ENCODE measurements at places on chromosomes 5 and 9.

DNA sequence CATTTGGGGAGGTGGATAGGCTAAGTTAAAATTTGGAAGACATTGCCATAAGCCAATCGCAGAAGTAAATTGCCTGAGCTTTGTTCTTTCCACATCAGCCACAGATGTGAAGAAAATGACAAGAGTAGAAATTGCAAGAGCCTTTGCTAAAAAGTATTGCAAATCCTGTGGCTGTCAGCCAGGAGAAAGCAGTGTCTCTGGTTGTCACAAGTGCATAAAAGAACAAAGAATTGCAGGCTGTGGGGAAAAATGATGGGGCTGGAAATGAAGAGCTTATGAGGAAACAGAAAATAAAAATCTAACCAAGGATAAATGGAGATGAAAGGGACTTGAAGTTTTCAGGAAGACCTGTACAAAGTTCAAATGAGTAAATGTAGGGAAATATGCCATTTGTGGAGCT is 344.8 kb downstream of the CSNK1G3 start:
- no peak for DNase-seq

GRCh38 chr9:132645711-132646110 is 24.1 kb downstream of the DDX31 start:
- DNase-seq: no peak

DNA sequence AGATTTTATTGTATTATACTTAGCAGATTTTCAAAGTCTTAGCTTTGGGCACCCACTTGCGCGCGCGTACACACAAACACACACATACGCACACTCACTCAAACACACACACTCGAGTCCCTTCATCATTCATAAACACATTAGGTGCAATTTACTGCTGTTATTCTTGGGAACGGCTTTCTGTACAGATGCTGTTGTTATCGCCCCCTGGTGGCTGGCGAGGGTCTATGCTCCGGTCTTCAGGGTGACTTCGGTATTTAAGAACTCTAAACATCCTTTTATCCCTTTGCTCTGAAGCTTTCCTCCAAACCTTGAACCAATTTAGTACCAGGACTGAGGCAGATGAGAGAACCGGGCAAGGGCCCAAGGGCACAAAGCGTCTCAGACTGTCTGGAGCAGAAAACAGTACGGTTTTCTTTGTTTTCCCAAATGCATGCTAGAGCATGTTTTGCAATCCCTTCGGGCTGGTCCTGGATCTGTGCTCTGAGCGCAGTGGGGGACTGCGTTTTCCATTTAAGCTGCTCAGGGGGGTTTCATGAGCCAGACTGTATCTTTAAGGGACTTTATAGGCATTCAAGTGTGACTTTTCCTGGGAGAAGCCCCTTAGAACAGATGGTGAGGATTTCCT is 1.7 kb upstream of the SLIT3 start:
- peak; percentile 8 for DNase-seq

GRCh38 chr5:57033503-57033902 is 81.6 kb upstream of the MIER3 start:
- DNase-seq: no peak

DNA sequence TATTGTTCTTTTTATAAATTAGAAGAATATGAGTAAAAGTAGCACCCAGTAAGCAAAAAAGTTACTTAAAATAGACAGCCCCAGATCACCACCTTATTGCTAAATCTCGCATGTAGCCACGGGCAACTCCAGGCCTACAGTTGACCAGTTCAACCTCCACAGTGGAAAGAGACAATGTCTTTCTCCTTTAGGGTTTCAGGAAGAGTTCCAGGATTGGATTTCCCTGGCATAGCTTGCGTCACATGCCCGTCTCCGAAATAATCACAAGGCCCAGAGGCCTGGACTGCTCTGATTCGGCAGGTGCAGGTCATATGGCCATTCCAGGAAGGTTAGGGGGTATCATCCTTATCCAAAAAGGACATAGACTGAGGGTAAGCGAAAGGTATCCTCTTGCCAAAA is 9.9 kb upstream of the PFDN1 start:
- DNase-seq: no peak

- no peak for DNase-seq
Measured at GRCh38 chr5:59037941-59038797, 455.3 kb downstream of the RAB3C start.

DNA sequence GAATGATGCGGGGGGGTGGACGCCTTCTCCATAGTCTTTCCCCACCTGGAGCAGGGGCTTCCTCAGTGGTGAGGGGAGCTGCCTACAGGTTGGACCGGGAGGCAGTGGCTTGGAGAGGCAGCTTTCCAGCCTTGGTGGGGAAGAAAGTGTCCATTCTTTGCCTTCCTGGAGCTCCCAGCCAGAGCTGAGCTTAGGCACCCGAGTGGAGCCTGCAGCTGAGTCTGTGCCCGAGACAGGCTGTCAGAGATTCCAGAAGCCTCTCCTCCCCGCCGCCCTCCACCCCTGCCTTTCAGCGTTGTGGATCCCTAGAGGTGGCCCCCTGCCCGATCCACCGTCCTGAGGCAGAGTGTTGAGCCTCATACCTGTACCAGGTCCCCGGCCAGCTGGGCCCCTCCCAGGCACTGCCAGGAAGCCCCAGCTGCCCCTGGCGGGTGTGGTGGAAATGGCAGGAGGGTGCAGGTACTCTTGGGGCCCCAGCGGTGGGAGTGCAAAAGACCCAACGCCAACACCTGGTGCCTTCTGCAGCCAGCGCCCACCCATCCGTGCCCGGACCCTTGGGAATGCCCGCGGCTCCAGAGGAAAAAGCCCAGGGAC is 112.0 kb downstream of the RXRA start:
- no peak for DNase-seq

- no peak for DNase-seq
Measured at GRCh38 chr5:9338796-9339195, 207.1 kb downstream of the SEMA5A start.

- DNase-seq: no peak
Measured at GRCh38 chr9:87427851-87428506, 69.7 kb upstream of the DAPK1 start.

DNA sequence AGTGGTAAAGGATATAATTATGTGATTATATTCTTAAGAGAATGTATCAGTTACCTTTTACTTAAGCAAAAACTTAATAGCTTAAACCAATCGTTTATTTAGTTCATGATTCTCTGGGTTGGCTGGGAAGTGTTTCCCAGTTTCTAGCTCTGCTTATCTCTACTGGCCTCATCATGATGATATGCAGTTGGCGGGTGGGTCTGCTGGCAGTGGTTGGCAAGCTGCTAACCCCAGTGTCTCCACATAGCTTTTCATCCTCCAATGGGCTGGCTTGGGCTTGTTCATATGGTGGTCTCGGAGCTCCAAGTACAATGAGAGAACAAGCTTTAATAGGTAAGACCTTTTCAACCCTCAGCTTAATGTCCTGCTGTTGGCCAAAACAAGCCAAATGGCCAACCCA is 43.8 kb downstream of the ABLIM3 start:
- DNase-seq: no peak

DNA sequence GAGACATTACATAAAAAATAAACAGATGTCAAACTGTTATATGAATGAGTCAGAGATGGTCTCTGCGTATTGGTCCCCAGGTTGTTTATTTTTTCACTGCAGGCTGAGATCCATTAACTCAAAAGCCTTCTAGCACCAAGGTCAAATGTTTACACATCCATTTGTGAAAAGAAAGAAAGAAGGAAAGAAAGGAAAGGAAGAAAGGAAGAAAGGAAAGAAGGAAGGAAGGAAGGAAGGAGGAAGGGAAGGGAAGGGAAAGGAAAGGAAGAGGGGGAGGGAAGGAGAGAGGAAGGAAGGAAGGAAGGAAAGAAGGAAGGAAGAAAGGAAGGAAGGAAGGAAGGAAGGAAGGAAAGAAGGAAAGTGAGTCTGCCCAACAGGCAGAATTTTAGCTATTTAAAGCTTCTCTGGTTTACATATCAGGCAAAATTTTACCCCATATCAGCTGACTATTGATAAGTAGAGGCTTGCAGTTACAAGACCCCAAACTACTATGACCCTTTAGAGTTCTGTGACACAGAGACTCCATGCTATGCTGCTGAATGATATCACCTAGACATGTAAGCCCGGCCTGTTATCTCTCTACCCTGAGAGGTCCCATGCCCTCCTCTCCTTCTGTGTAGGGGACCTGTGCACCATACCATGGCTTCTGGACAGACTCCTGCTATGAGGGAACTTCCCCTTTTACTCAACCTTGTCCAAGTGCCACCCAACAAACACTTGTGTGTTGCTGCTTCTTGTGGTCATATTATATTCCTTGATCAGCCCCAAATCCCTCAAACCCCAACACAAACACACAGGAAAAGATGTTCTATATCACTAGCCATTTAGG is 59.0 kb downstream of the DRD1 start:
- no peak for DNase-seq

DNA sequence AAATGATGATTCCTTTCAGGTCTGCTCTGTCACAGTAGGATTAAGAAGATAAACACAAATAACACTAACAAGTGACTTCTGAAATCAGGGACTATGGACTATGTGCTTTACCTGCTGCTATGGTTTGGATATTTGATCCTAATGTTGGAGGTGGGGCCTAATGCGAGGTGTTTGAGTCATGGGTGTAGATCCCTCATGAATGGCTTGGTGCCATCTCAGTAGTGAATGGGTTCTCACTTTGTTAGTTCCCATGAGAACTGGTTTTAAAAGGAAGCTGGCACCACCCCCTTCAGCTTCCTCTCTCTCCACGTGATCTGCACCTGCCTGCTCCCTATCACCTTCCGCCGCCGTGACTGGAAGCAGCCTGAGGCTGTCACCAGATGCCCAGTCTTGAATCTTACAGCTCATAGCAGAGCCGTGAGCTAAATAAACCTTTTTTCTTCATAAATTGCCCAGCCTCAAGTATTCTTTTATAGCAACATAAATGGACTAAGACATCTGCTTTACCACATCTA is 3.3 kb downstream of the PPIC start:
- no peak for DNase-seq

DNA sequence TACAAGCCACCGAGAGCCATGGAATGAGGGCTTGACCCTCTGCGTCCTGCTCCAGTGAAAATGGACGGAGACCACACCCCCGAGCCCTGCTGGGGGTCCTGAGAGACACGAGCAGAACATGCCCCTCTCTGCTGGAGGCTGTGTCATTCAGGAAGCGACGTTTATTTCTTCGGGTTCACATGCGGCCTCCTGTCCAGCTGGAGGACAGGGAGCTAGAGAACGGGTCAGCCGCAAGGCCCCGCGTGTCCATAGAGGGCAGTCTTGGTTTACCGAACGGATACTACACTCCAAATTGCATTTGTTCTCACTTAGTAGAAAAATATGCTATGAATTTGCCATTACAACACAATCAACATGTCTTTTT is 36.1 kb downstream of the MRPL36 start:
- DNase-seq: no peak

GRCh38 chr9:135029871-135030565 is 57.5 kb upstream of the OLFM1 start:
- DNase-seq: no peak

DNA sequence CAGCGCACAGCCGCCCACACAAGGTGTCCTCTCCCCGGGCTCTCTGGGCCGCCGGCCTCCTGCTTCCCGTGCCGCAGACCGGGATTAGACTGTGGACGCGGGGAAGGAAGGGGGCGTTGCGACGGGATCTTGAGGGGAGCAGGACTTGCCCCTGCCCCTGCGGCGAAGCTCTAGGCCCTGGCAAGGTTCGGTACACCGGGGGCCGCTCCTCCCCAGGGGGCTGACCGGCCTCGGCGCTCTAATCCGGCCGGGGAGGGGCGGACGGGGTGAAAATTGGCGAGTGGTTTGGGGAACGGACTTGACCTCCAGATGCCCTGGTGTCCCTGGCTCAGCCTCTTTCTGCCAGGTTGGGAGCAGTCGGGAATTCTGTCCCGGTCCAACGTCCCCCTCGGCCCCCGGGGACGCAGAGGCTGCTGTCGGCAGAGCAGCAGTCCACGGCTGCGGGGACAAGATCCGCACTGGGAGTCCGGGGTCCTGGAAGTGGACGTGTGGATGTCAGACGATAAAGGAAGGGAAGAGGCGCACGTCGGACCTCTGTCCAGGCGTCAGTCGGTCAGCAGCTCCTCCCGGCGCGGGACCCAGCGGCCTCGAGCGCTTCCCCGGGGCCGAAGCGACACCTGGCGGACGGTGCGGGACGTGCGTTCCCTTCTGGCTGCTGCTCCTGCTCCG is 1.9 kb upstream of the CNTFR start:
- peak; percentile 29 for DNase-seq

- no peak for DNase-seq
Measured at GRCh38 chr9:99023831-99024230, 80.1 kb downstream of the COL15A1 start.

GRCh38 chr5:145292278-145292677 is 542.9 kb downstream of the PRELID2 start:
- DNase-seq: no peak

GRCh38 chr5:35908814-35909213 is 29.6 kb downstream of the CAPSL start:
- DNase-seq: no peak

DNA sequence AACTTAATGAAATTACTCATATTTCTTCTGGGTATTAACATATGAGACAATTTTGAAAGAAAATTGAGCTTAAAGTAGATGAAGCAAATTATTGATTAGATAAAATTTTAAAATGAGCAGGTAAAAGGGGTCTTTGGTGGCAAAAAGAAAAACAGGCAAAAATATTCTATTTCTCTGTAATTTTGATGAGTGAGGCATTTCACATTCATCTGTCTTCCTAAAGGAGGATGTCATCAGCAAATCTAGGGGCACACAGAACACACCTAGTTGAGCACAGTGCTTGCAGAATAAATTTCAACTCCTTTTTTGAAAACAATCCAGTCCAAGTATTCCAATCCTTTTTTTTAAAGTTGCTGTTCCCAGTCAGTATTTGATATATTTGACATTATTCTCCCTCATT is 16.2 kb downstream of the ZNF189 start:
- no peak for DNase-seq

- DNase-seq: no peak
Measured at GRCh38 chr9:36889844-36890243, 144.2 kb downstream of the PAX5 start.

DNA sequence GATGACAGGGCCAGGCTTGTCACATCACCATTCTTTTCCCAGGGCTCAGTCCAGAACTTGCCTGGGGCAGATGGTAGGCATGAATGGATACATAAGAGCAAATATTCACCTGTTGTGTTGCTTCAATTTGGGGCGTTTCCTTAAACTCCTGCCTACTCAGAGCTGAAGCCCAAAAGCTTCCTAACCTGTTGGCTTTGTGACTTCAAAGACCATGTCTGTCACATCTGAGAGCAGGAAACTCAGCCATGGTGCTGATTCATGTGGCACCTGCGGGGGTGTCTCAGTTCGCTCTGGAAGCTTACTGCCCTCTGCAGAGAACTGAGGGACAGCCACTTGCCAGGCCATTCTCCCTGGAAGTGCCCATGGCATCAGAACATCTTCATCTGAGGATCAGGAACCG is 246.6 kb downstream of the HSPA4 start:
- no peak for DNase-seq

DNA sequence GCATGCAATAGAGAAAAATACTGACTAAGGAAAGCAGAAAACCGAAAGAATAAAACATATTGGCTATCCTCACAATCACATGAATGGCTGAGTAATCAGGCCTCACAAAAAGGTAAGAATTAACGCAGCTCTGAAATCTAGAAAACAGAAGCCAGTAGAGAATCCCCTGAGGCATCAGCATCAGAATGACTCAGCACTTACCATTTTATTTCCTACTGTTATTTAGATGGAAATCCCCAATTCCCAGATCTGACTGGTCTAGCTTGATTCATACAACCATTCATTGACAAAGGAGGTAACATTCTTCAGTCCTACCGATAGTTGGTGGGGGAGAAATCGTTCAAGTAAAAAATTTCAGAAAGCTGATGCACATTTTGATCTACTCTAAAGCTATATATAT is 1408.4 kb upstream of the WWC1 start:
- no peak for DNase-seq
